ENCODE measurements at places on chromosomes 5 and 9.

- DNase-seq: no peak
These were observed 161.4 kb upstream of the FBXL7 start for GRCh38 chr5:15338546-15338945.

DNA sequence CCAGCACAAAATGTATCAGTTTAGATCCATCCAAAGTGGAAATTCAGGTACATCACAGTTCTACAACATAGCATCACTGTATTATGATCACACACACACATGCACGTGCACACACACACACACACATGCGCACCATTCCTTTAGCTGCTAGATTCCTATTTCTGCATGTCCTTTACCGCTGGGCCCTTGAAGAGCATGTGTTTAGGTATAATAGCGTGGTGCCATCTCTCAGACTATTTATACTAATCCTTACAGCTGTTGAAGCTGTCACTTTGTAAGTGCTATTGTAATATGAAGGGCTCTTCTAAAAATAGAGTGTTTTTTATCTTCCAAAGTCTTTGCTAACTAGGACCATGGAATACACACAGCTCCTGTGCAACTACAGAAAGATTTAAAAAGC, 308.8 kb upstream of the TRPC7 start:
- no peak for DNase-seq

DNA sequence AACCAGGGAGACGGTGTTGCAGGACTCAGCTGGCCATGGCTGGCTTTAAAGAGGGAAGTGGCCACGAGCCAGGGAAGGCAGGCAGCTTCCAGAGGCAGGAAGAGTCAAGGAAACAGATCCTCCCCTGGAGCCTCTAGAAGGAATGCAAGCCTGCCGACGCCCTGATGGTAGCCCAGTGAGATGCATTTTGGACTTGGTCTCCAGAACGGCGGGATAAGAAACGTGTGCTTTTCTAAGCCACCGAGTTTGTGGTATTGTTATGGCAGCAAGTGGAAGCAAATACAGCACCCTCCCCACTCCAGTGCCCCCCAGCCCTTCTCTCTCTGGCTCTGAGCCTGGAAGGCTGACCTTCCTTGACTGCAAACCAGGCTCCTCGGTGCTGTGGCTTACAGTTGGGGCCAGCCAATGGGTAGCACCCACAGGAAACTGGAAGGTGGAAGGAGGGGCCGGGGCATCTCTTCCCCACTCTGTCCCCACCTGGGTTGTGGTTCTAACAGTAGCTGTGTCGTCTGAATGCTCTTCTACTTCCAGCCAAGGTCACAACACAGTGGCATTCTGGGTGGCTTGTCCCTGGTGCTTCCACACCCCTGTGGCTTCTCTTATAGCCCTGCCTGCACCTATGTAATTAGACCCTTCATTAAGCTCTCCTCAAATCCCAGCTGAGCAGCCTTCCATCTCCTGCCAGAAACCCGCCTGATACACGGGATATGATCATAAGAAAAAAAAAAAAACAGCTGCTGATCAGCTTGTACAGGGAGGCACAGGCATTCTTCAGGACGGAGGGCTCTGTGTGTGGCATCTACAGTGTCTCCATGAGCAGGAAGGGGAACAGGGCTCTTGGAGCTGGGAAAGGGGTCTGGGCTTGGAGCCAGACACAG, 29.9 kb upstream of the UNC5A start:
- DNase-seq: no peak

DNA sequence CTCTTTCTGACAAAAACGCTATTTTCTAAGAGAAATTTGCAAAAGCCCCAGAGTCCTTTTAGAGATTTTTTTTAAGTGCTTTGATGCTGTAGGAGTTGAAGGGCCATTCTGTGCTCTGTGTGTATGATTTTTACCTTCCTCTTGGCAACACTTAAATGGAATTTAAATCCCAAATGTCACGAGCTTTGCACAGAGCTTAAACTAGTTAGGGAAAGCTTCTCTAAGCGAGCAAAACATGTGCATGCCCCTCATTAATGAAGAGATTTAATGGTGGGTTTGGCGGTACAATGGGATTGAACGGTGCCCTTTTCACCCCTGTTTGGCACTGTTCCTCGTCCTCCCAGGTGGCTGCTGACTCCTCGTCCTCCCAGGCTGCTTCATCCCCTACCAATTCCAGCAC, 220.7 kb downstream of the DRD1 start:
- DNase-seq: no peak

GRCh38 chr9:4495537-4495936, 5.3 kb downstream of the SLC1A1 start:
- DNase-seq: no peak

DNA sequence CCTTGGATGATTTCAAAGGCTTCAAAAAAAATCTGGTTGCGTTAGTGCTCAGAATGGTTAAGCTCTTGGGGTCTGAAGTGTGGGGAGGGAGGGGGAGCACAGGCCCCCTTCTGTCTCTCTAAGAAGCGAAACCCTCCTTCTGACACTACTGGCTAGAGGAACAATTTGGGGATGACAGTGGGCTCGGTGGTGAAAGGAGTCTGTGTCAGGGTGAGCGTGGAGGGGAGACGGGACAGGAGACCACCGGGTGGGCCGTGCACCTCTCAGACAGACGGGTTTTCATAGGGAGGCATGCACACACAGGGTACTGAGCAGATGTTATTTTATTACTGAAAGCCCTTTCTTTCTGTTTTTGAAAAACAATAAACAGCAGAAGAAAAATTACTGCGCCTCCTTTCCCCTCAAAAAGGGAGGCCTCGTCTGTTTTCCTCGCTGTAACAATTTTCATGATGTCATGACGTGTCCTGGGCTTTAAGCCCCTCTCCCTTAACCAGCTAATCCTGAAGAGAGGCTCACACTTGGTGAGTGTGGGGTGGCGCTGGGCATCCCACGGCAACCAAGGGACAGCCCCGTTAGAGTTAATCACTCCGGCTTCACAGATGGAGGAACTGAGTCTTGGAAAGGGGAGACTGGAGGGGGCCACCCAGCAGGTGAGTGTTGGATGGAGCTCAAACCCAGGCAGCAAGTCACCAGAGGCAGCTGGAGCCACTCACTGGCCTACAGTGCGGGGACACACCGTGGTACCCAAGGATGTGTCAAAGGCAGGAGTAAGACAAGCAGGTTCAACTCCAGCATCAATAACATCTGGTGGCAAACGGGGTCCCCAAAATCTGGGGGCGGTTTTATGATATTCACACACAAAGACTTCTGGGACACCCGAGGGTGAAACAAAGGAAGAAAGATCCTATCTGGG, 53.4 kb downstream of the PTCH1 start:
- no peak for DNase-seq

DNA sequence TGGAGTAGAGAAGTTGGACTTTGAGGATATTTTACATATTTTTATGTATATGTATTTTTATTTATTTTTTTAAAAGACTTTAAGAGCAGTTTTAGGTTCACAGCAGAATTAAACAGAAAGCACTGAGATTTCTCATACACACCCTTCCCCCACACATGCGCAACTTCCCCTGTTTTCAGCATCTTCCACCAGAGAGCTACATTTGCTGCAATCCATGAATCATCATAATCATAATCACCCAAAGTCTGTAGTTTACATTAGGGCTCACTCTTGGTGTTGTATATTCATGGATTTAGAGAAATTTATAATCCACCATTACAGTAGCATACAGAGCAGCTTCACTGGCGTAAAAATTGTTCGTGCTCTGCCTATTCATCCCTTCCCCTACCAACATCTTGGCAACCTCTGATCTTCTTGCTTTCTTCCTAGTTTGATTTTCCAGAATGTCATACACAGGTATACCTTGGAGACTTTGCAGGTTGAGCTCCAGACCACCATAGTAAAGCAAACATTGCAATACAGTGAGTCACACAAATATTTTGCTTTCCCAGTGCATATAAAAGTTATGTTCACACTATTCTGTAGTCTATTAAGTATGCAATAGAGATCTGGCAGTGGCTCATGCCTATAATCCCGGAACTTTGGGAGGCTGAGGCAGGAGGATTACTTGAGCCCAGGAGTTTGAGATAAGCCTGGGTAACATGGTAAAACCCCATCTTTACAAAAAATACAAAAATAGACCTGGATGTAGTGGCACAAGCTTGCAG, 9.6 kb upstream of the CCDC171 start:
- DNase-seq: no peak

GRCh38 chr5:61409568-61409967, 77.5 kb downstream of the ZSWIM6 start:
- no peak for DNase-seq

DNA sequence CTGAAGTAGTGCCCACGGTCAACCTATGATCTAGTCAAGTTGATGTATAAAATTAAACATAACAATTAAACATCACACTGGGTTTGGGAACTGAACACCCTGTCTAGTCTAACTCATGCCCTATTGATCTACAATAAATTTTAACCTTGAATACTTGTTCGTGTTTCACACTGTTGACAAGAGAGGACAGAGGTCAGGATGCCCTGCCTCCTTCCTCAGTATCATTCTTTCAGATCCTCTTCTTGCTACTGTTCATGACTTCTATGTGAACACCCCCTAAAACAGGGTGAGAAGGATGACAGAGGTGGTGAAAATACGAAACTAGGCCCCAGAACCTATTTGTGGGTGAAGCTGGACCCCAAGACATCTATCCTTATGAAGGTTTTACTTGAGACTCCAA, 8.1 kb upstream of the MAT2B start:
- no peak for DNase-seq

GRCh38 chr5:1103505-1104326, 8.1 kb downstream of the SLC12A7 start:
- peak; percentile 51 for DNase-seq

DNA sequence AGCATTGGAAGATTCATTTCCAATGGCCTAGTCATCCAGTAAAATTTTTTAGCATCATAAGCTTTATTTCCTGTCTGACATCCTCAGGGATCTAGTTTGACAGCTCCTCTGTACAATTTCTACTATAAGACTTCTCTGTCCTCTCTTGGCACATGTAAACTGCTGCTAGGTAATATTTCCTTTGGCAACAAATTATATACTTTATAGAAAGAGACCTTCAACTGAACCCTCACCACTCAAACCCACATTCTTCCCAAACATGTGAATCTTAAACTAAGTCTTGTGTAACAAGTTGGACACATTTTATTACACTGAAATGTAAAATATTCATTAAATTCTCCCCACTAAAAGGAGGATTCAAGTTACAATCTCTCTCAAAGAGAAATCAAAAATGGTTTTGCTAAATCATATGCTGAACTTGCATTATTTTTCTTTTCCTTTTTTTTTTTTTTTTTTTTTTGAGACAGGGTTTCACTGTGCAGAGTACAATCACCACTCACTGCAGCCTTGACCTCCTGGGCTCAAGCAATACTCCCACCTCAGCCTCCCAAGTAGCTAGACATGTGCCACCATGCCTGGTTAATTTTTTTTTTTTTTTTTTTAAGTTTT, 36.9 kb downstream of the SCAI start:
- DNase-seq: no peak

- DNase-seq: no peak
These were observed 128.9 kb upstream of the RAPGEF1 start for GRCh38 chr9:131868766-131869165.

- no peak for DNase-seq
These were observed 4.2 kb downstream of the ITGA2 start for GRCh38 chr5:52993367-52993766.

GRCh38 chr5:178204935-178205748, 809 bp downstream of the HNRNPAB start:
- peak; percentile 75 for DNase-seq

- DNase-seq: no peak
These were observed 734 bp downstream of the PAEP start for GRCh38 chr9:135562235-135562745.

GRCh38 chr9:86166546-86166945, 67.2 kb upstream of the GOLM1 start:
- DNase-seq: no peak

GRCh38 chr5:6950860-6951259, 237.6 kb downstream of the TENT4A start:
- DNase-seq: no peak

DNA sequence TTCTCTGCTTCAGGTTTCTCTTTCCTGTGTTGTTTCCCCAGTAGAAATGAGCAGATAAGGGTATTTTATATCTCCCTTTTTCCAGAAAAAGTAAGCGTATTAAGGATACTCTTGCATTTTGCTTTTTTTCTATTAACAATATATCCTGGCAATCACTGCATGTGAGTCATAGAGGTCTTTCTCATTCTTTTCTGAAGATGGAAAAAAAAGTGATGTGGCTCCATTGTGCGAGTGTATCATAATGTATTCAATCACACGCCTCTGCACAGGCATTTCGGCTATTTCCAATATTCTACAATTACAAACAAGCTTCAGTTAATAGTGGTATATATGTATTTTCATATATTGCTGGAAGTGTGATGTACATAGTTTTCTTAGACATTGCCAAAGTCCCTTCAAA, 155.9 kb downstream of the MED27 start:
- DNase-seq: no peak

- peak; percentile 64 for DNase-seq
These were observed 790 bp downstream of the PHF19 start for GRCh38 chr9:120875954-120876841.

GRCh38 chr5:25020454-25020853, 375.7 kb upstream of the CDH10 start:
- DNase-seq: no peak

GRCh38 chr5:88885002-88885401, 2.0 kb upstream of the MEF2C start:
- DNase-seq: no peak

- DNase-seq: no peak
These were observed 5.8 kb upstream of the FAM81B start for GRCh38 chr5:95385334-95385733.

DNA sequence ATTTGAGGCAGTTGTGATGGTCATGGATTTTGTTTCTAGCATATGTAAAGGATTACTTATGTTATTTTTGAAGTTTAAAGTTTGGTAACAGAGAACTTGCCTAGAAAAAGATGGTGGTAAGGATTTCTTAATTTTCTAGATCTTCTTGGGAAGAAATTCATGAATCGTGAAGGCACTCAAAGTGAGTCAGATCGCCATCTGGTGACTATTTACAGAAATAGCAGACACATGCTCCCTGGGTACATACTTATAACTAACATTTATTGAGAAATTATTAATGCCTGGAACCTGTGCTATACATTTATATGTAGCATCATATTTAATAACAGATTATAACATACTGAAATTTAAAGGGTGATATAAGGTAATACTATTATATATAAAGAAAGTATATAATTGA, 299.7 kb downstream of the IZUMO3 start:
- DNase-seq: no peak

GRCh38 chr9:95090871-95091577, 226.5 kb downstream of the FANCC start:
- DNase-seq: no peak

DNA sequence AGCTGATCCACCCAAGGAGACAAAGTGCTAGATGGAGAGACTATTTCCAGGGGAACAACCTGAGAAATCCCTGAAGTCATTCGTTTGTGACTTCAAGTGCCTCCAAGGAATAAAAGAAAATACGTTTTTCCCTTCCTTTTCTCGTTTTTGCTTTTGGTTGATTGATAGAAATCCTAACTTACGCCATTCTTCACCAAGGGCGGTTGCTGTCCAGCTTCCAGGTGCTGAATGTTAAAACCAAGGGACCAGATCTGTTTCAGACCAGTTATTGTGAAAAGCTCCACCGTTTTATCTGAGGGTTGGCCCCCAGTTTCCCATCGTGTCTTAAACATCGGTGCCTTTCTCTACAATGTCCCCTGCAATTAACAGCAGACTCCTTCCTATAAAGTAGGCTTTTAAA, 600.7 kb upstream of the SGCD start:
- DNase-seq: no peak

GRCh38 chr9:98804083-98804482, 3.4 kb upstream of the GALNT12 start:
- DNase-seq: no peak

- peak; percentile 72 for DNase-seq
These were observed 39.9 kb downstream of the RHOBTB3 start for GRCh38 chr5:95770830-95771708.

- no peak for DNase-seq
These were observed 9.7 kb upstream of the NEK6 start for GRCh38 chr9:124248066-124248465.

All from prostate gland (tissue), 2 donors.